ENCODE measurements at places on chromosomes 3 and 15.

DNA sequence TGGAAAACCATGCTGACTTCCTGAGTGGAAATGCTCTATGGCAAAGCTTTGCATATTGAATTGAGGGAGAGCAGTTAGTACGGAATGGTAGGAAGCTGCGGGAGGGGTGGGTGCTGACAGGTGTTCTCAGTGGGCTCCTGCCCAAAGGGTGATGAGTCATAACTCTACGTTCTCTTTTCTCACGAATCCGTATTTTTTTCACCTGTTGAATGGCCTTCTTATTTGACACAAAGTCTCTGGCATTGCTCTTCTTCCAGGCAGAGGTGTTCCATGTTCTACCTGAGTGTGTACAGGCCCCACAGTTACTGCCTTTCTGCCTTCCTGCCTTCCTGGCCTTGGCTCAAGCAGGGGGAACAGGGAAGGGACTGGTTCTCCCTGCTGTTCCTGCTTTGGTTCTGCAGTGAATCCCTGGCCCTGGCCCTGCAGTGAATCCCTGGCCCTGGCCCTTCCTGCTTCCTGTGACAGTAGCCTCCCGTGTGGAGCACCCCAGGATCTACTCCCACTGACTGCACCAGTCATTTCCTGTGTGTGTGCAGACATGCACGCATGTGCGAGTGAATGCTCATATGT is 31.9 kb downstream of the TRAK1 start:
- DNase-seq = no peak

GRCh38 chr15:61088675-61089074 is 140.4 kb downstream of the RORA start:
- no peak for DNase-seq

DNA sequence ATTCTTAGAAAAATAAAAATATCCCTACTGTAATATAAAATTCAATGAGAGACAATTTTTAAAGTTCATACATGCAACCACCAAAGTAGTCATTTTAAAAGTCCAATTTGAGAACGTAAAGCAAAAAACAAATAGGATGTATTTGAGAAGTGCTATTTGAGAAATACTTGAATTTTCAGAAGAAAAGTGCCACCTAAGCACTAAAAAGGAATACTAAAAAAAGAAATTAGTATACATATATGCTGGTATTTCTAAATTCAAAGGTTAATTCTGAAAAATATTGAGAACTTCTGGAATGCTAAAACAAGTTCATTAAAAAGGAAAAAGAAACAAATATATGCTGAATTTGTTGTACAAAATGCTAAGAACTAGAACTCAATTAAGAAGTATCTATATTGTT is 29.2 kb upstream of the ARRDC4 start:
- DNase-seq = no peak

GRCh38 chr3:173733029-173733652 is 335.6 kb downstream of the NLGN1 start:
- no peak for DNase-seq

- DNase-seq = no peak
Observed at GRCh38 chr3:78434801-78435200, 1333.0 kb downstream of the ROBO1 start.

- DNase-seq = no peak
Observed at GRCh38 chr3:16994854-16995525, 110.2 kb downstream of the PLCL2 start.

DNA sequence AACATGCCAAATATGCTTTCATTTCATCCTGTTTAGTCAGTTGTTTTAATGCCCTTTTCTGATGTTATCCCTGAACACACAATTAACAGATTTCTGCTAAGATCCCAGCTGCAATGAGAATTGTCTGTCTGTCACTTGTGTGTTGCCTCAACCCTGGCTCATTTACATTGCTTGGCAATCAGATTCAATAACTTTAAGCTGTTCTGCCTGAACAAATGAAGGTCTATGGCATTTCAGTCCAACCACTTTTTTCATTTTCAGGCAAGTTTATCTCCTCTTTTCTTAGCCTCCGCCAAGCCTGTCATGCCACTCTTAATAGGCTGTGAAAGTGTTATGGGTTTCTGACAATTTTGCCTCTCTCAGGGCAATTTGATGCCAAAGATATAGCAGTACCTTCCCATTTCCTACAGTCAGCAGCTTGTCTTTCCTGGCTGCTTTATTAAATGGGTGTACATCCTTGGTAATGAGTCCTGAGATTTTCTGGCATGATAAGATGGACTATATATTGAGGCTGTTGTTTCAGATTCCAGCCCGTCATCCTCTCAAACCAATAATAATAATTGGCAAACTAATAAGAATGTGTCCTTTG is 68.7 kb upstream of the ADAMTS9 start:
- DNase-seq = no peak

DNA sequence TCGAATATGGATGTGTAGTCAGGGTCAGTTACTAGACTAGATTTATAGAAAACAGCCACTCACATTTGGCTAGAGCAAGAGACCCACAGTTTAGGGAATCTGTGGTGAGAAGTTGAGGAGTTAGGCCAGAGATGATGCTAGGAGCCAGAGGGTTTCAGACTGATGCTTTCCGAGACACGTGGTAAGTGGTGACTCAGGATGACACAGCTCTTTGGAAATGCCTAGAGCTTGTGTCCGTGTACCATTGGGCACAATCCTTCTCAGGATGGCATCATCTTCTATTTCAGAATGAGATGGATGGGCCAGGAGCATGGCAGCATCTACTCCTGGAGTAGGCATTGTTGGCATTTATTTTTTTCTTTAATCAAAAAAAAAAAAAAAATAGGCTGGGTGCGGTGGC is 28.5 kb downstream of the PTPRG start:
- DNase-seq = no peak

DNA sequence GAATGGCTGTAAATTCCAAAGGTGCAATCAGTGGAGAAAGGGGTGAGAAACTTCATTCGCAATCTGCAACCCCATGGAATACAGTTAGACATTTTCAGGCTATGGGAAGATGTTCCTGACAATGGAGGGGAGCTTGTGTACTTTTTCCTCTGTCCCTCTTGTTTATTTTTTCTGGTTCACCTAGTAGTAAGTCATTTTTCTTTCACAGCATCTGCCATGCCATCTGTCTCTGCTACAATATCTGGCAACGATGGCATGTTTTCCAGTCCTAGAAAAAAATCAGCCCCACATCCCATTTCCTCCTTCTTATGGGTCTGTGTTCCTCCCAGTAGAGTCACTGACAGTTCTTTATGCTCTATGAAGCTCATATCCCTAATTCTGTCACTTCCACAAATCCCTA is 76.0 kb downstream of the SSR3 start:
- DNase-seq = no peak

DNA sequence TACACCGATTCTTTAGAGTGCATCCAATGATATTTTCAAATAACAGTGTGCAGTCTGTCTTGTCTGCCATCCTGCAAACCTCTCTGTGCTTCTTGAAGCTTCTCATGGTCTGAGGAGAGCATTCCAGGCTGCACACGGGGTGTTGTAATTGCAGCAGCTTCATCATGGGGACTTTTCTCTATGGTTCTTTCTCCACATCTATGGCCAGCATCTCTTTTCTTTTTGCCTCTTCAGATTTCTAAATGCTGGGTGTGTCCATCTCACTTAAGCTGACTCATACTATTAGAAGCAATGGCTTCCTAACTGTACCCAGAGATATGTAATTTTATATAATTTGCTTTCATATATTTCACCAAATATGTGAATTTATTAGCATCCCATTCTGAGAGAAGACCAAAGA is 63.8 kb upstream of the EPHB3 start:
- no peak for DNase-seq

- no peak for DNase-seq
Observed at GRCh38 chr15:90037961-90038631, 37.0 kb downstream of the ZNF710 start.

DNA sequence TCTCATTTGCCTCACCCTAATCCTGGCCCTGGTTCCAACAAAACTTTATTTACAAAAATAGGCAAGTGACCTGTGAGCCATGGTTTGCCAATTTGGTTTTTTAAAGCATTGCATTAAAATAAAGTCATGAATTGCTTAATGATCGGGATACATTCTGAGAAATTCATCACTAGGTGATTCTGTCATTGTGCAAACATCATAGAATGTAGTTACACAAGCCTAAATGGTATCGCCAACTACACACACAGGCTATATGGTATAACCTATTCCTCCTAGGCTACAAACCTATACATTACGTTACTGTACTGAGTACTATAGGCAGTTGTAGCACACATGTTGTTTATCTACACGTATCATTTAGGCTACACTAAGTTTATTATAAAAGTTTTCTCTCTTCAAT is 45.9 kb upstream of the SSR3 start:
- DNase-seq = no peak

DNA sequence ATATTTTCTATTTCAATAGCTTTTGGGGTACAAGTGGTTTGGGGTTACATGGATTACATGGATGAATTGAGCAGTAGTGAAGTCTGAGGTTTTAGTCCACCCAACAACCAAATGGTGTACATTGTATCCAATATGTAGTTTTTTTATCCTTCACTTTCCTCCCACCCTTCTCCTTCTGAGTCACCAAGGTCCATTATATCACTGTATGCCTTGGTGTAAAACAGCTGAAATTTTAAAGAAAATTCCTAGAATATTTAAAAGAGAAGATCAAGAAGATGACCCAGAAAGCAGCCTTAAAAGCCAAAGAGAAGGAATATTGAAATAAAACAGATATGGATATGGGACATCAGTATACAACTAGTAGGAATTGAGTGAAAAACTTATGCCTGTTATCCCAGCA is 204.2 kb upstream of the COL8A1 start:
- no peak for DNase-seq

GRCh38 chr3:139941580-139941979 is 6.6 kb downstream of the CLSTN2 start:
- no peak for DNase-seq

GRCh38 chr3:168139947-168140346 is 44.2 kb upstream of the GOLIM4 start:
- DNase-seq = no peak

DNA sequence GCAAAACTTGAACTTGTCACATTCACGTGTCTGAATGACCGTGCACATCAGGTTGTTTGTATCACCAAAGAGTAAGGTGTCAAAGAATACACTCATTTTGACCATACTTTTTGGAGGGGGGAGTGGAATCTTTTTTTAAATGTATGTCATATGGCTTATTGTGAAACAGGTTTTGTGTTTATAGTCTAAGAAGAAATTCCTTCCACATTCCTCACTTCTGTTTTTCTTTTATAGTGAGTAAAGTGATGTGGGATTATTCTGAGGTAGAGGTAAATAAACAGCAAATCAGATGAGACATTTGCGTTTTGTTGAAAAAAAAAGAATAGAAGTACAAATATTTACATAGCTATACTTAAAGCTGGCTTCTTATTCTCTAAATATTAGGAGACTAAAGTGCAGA is 33.0 kb downstream of the SRP14 start:
- no peak for DNase-seq

- no peak for DNase-seq
Observed at GRCh38 chr3:31114929-31115283, 220.4 kb upstream of the GADL1 start.

- no peak for DNase-seq
Observed at GRCh38 chr15:67746450-67746849, 78.9 kb upstream of the SKOR1 start.

- no peak for DNase-seq
Observed at GRCh38 chr3:132681421-132681820, 21.3 kb downstream of the UBA5 start.

DNA sequence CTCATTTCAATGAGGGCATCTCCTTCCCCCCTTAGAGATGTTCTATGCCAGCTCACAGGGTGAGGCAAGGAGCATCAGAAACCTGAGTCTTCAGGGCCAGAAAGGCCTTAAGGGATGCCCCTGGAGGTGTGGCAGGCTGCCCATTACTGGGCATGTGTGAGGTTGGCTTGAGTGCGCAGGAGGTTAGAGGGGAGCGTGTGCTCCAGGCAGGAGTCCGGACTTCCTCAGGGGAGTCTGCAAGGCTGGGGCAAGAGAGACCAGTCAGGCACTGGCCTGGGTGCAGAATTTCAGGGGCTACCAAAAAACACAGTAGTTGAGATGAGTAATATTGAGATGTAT is 1.9 kb downstream of the LOXL1 start:
- no peak for DNase-seq

DNA sequence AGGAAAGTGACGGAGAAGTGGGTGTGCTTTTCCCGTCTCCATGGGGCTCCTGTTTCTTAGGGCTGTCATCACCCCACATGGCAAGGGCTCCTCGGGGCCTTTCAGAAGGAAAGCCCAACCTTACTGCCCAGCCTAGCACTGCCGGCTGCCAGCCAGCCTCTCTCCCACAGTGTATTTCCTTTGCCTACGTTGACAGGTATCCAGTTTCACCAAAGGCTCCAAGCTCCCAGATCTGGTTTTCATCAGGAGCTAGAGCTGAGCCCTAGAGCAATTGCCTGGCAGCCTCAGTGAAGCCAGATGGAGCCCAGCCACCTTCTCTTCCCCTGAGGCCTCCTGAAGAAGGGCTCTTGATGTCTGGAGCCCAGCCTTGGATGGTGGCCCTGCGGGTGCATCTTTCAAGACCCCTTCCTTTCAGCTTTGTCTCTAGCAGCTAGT is 20.2 kb downstream of the CRABP1 start:
- no peak for DNase-seq

DNA sequence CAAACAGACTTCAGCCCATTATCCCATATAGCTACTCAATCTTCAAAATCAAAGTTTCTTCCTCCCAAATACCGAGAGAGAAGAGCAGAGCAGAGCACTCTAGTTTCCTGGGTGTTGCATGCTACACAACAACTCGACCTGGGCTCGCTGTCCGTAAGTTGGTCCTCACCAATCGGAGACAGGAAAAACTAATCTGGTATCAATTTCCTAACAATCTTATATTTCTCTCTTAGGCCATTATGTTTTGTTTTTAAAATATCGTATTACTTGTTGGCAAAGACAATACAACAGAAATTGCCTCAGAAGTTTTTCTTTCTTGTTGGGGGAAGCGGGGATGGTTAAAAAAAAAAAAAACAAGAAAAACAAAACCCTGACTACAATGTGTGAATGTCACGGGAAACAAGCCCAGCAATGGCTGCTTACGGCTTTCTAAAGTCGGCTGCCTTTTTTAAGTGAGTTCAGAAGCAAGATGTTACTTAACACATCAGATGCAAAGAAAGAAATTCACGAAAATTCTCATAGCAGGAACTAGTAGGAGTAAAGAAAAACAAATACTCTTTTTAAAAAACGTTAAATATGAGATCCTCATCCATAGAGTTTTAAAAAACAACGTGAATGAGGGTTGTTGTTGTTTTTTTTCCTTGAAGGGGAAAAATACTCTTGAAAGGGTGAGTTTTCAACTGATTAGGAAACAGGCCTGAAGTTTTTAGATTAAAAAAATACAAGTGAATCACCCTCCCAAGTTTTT is 1.9 kb downstream of the VGLL4 start:
- no peak for DNase-seq

- no peak for DNase-seq
Observed at GRCh38 chr3:150656316-150656715, 47.4 kb downstream of the ERICH6 start.

GRCh38 chr3:62723914-62724217 is 151.3 kb downstream of the CADPS start:
- DNase-seq = no peak
